ENCODE measurements at places on chromosomes 6 and 20.

GRCh38 chr20:9214685-9215084, 145.8 kb downstream of the PLCB4 start:
- no peak for DNase-seq

- no peak for DNase-seq
These were observed 280.8 kb downstream of the CENPW start for GRCh38 chr6:126620719-126621118.

DNA sequence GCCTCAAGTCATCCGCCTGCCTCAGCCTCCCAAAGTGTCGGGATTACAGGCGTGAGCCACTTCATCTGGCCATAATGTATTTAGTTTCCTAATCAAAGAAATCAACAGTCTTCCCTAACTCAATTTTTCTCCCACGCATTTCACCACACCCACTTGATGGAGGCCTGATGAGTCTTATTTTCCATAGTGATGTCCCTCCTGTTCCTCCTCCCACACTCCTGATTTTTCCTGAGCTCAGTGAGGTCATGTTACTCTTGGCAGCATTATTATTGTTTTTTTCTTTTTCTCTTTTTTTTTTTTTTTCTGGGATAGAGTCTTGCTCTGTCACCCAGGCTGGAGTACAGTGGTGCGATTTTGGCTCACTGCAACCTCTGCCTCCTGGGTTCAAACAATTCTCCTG, 8.9 kb downstream of the ABRACL start:
- no peak for DNase-seq

GRCh38 chr20:45893831-45894230, 2.7 kb downstream of the CTSA start:
- DNase-seq, result no peak

GRCh38 chr6:75853806-75854205, 104.8 kb downstream of the MYO6 start:
- DNase-seq, result no peak

DNA sequence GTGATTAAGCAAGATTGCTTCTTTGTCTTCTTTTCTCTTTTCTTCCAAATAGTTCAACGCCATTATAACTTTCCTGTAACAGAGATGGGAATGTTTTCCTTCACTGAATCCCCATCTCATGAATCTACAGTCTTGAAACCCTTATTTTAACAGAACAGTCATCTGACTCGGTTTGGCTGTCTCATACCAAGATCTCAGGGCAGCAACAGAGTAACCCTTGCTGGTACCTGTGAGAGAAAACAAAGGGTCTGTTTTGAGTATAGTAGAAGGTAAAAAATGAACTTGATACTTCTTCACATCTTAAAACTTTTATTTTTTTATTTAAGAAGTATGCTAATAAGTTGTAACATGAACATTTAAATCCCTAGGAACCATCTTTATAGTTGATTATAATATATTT, 19.6 kb upstream of the DSE start:
- no peak for DNase-seq

- no peak for DNase-seq
These were observed 42.5 kb downstream of the DUSP22 start for GRCh38 chr6:334536-335510.

DNA sequence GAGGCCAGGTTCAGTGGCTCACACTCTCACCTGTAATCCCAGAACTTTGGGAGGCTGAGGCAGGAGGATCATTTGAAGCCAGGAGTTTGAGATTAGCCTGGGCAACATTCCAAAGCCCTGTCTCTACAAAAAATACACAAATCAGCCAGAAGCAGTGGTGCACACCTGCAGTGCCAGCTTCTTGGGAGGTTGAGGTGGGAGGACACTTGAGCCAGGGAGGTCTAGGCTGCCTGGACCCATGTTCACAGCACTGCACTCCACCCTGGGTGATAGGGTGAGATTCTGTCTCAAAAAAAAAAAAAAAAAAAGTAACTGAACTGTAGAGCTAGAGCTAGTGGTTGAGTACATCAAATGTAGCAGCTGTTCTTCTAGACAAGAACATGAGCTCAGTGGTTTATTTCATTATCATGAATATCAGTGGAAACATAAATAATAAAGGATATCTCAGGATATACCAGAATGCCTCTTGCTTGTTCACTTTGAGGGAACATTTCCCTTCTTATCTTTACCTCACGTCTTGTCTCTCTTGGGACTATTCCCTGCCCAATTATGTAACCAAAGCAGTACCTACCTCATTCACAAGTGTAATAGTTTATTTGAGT, 17.6 kb downstream of the NANP start:
- no peak for DNase-seq

DNA sequence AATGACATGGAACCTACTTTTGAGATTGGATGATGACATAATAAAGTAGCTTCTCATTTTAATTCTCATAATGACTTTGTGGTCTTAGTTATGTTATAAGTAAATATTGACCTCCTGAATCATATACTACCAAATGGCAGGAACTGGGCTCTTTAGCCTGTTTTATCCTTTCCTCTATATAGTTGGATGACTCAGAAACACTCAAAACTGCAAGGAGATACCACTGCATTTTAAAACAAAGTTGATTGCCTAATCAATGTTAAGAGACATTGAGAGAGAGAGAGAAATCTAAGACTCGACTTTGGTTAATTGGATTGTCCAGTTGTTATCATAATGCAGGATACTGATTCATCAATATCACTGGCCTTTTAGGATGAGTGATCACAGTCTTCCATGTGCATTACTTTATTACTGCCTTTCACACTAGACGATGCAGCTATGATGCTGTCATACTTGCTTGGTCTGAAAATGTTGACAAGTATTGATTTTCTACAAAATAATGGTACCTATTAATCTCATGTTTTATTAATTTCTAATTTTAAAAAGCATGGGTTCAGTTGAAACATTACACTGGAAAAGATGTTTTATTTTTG, 320.0 kb downstream of the NKAIN2 start:
- DNase-seq, result no peak

- DNase-seq, result no peak
These were observed 380.7 kb upstream of the BTBD3 start for GRCh38 chr20:11537032-11537431.

GRCh38 chr6:70797625-70798024, 129.9 kb downstream of the SMAP1 start:
- DNase-seq, result no peak

GRCh38 chr20:48616481-48616880, 211.3 kb downstream of the PREX1 start:
- DNase-seq, result no peak

DNA sequence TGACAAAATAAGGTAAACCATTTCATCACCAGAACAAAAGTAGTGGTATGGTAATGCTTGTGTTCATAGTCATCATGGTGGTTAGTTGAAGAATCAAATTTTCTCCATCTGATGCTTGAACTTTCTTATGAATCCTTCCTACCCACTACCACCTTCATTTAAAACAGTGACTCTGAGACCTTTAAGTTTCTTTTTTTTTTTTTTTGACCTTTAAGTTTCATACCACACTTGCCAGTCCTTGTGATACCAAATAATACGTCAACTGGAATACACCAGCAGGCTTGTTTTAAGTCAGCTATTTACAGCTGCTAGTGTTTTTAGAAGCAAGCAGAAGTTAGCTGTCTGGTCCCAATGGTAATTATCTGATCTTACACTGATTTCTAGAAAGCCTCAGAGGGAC, 413.4 kb upstream of the SOX4 start:
- DNase-seq, result no peak

DNA sequence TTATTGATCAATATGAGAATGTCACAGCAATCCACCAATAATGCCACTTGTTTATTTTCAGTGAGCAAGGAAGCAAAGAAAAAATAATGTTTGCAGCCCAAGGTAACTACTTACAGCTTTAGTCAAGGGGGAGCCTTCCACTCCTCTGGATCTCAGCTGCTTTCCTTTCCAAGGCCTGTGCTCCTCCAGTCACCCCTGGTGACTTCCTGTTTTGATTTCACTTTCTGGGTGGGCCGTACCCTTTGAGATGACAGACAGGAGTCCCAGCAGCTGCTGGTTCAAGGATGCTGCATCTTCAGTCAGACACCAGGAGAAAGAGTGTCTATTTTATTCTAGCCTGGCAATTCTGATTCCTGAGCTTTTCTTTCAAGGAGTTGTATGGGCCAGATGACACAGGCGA, 5.6 kb upstream of the VNN2 start:
- DNase-seq, result no peak

DNA sequence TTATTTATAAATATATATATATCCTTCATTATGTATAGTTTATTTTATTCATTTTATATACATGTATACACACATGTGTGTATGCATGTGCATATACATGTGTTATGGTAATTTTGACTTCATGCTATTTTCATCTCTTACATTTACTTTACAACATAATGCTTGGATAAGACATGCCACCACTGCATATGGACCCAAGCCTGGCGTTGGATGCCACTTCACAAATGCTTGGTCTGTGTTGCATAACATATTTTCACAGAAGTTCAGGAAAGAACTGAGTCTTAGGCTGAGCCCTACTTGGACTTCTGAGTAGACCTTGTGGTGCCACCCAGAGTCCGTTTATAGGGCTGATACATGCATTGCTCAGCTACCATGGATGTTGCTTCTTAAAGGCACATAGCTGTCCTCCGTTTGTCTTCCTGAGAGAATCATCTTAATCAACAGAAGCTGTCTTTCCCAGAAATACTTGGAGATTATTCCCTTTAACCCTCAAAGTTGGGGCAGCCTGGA, 337.8 kb downstream of the BTBD3 start:
- DNase-seq, result no peak

- no peak for DNase-seq
These were observed 108.8 kb downstream of the PPP1R14C start for GRCh38 chr6:150251566-150252186.

GRCh38 chr6:35141007-35141655, at the start of gene TCP11:
TCP11 (minus strand) TSS chr6:35141339; CDS start chr6:35140870, 469 bp downstream.
- no peak for DNase-seq

DNA sequence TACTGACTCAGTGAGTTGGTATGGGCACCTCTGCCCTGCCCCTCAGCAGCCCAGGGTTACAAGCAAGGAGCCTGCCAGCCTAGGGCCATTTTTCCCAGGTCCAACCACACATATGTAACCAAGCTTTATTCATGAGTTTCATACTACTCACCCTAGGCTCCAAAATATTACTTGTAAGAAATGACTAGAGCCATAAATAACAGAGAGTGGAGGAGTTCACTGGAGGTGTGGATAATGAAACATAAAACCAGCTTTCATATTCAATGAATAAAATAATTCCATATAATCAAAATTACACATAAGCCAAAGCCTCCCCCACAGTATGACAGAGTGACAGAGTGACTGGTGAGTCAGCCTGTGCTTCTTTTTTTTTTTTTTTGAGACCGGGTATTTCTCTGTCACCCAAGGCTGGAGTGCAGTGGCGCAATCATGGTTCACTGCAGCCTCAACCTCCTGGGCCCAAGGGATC, 229.8 kb upstream of the SASH1 start:
- DNase-seq, result no peak

- DNase-seq, result no peak
These were observed 11.6 kb downstream of the C6orf163 start for GRCh38 chr6:87356181-87356580.

GRCh38 chr20:36090223-36090622, 64.3 kb upstream of the EPB41L1 start:
- no peak for DNase-seq

GRCh38 chr6:35179901-35180535, 33.7 kb upstream of the SCUBE3 start:
- DNase-seq, result no peak

- no peak for DNase-seq
These were observed 74.8 kb upstream of the TOP1 start for GRCh38 chr20:40953856-40954255.

- no peak for DNase-seq
These were observed 1.5 kb upstream of the MTO1 start for GRCh38 chr6:73460056-73460455.

GRCh38 chr6:139014945-139015344, 13.6 kb upstream of the ABRACL start:
- no peak for DNase-seq

- DNase-seq, result no peak
These were observed 236.8 kb upstream of the CNR1 start for GRCh38 chr6:88402909-88403308.

GRCh38 chr6:111263837-111264236, 176.5 kb downstream of the SLC16A10 start:
- no peak for DNase-seq

DNA sequence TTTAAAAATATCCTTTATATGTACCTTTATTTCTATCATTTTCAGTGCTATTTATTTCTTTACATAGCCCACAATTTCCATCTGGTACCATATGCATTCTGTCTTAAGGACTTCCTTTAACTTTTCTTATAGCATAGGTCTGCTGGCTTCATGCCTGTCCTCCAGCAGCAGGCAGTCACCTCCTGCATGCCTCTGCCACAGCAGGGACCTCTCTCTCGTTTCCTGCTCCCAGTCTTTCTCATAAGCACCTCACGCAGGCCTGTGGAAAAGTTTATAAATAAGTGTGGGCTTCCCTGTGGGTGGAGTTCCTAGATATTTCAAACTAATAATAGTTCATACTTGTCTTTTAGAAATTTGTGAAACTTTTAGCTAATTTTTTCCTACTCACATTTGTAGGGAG, 133.9 kb downstream of the KCNQ5 start:
- DNase-seq, result no peak

- DNase-seq, result no peak
These were observed 272.1 kb upstream of the DEFB115 start for GRCh38 chr20:30985386-30985785.

GRCh38 chr6:81382852-81383251, 369.6 kb downstream of the TENT5A start:
- no peak for DNase-seq

DNA sequence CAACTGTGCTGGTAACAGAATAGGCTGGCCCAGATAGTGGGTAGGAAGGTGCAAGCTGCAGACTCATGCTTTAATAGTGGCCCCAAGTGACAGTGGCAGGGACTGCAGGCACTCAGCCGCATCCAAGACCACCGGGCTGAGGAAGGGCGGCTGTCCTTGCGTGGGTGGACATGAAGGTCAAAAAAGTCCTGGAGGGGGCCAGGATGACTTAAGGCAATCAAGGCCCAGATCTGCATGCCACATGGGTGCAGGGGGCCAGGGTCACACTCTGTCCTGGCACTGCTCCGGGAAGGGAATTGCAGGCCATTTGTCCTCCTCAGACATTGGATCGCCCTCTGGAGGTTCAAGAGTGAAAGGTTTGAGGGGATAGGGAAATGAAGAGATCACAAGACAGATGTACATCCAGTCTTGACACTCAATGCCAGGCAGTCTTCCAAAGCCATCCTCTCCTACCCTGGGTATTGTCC, 10.4 kb upstream of the VNN2 start:
- DNase-seq, result no peak

- DNase-seq, result no peak
These were observed 63.3 kb downstream of the ARHGAP18 start for GRCh38 chr6:129646642-129647041.
